ENCODE measurements at places on chromosomes 7 and 10.
A peak's percentile ranks its signal among the peaks of the same experiment; 100 is the strongest.

- DNase-seq: peak; percentile 68
Measured at GRCh38 chr7:5231811-5232484, 41.9 kb downstream of the WIPI2 start.

DNA sequence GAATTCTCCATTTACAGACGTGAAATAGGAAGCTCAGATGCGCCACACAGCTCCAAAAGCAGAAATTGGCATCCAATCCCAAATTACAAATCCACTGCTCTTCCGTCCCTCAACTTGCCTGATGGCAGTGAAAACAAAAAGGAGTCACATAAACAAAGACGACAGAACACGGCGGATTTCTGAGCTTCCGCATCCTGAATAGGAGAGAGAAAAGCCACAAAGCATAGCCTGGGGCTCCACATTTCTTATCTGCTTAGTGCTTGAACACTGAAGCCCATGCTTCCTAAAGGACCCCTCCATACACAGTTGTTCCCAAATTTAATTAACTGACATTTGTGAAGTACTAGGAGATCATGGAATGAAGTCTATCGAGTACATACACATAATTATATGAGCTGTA, 32.6 kb downstream of the BEND7 start:
- DNase-seq: no peak

DNA sequence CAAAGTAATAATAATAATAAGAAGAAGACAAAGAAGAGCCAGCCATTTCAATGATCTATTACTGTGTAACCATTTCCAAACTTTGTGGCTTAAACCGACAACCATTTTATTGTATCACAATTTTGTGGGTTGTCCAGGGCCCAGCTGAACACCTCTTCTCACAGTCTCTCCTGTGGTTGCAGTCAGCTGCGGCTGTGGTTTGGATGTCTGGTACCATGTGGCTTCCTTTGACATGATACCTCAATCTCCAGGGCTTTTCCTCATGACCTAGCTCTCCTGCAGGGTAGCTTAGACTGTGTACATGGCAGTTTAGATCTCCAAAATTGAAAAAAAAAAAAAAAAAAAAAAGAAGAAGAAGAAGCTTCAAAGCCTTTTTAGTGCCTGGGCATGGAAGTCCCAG, 72.6 kb upstream of the NFKB2 start:
- no peak for DNase-seq

DNA sequence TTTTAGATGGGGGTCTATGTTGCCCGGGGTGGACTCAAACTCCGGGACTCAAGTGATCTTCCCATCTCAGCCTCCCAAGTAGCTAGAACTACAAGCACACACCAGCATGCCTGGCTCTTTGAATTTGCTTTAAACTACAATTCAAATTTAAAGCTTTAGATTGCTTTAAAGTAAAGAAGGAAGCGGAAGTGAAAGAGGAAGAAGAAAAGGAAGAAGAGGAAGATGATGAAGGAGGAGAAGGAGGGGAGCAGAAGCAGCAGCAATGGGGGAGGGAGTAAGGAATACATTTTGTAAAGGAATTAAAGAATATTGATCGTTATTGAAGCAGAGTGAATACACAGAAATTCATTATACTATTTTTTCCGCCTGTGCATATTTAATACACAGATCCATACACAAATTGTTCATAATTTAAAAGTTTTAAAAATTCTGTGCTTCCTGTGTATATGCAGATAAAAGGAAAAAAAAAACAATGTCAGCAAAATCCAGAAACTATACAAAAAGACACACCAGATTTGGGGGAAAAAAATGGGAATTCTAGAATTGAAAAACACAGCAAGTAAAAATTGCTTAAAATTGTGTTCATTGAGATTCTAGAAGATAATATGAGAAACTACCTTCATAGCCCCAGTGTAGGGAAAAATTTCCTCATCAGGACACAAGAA, 60.8 kb upstream of the KCNMA1 start:
- DNase-seq: peak; percentile 29

DNA sequence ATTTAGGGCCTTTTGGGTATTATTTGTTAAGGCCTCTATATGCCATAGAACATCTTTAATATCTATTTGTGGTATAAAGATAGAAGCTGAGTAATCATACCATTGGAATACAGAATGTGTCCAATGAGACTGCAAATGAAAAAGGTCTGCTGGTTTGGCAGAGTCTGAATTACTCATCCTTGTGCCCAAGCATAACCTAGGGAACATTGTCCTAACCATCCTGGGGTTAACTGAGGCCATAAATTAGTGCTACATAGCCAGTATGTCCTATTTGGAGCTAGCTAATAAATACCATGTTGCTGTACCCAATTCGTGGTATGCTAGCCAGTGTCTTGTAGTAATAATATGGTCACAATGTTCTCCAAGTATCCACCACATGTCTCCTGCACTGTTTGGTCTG, 117.1 kb downstream of the ANKRD26 start:
- DNase-seq: no peak

DNA sequence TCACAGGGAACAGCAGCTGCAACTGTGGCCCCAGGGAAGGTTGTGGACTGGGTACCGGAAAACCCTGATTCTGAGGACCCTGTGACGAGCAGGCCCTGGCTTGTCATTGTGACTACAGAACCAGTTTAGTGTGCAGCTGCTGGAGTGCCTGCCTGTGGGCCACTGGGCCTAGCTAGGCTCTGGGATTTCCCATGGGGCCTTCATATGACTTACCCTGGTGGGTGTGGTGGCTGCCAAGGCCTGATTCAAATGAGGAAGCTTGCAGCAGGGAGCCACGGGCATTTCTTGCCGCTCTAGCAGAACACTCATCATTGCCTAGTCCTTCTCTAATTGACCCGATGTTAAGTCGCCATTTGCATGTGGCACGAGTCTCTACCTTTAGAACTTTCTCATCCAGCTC, 14.7 kb upstream of the CAMK2G start:
- DNase-seq: no peak

DNA sequence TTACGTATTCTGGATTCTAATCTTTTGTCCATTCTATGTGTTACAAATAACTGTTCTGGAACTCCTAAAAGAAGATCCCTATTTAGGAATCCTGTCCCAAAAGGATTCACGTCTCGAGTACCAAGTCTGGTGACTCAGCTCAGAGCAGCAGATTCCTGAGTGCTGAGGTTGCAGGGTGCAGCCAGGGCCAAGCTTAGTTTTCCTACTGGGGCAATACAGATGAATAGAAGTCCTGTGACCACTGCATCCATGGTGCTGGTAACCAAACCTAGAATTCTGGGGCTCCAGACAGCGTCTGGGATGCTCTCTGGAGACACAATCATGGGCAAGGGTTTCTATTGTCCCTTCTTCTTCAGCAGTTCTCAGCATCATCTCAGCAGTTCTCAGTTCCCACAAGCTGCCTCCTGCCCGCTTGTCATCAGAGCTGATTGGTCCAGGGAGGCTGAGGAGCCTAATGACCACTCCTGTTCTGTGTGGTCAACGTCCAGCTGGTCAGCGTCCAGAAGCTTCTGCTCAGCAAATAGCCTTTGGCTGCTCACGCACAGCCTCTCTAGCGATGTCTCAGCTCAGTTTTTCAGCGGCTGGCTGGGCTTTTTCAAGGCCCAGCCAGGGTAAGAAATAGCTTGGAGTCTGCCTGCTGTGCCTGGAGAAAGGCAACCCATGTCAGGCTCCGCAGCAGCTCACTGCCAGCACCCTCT, 50.4 kb upstream of the C7orf33 start:
- DNase-seq: no peak

- DNase-seq: no peak
Measured at GRCh38 chr7:152572101-152572500, 103.8 kb downstream of the XRCC2 start.

GRCh38 chr7:23494009-23494408, 23.7 kb upstream of the IGF2BP3 start:
- DNase-seq: no peak

DNA sequence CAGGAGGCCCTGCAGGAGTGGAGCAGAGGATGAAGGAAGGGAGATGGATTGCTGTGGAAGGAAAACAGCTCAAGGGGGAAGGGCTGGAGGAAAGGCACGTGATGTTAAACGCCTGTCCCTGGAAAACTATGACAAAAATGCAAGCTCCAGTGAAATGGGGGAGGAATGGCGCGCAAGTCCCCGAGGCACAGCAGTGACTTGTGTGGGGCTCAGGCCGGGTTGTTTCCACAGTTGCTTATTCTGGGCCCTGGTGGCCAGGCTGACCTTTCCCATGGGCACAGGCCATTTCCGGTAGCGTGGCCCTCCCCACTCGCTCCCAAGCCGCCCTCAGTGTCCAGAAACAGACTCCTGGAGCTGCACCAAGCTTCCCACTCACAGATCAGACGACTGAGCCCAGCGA, 68.1 kb upstream of the PDGFA start:
- DNase-seq: no peak

DNA sequence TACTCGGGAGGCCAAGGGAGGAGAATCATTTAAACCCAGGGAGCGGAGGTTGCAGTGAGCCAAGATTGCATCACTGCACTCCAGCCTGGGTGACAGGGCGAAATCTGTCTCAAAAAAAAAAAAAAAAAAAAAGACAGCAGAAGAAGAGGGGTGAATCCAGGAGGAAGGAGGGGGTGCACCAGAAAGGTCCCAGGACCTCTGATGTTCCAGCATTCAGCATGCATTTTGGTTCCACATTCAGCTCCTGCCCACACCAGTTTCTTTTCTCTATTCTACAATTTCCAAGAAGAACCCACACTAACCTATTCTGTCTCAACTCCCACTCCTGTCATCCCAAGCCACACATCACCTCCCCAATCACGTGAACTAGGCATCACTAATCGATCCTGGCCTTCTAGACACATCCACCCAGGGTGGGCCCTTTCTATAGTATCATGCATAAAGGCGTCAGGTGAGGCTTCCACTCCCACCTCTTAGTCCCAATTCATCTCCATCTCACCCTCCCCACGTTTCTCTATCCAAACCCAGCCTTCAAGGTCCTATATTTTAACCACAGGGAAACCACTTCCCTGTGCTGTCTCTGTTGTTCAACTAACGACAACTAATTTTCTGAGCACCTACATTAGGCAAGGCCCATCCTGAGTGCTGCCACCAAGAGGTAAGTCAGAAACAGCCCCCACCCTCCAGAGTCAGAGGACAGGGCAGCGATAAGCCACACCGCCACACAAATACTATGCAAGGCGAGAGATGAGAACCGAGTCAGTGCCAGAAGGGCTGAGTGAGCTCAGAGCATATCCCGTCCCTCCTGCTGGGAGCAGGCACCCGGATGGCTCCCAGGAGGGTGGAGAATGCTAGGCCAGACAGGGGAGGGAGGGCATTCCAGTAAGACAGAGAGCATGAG, 2.2 kb downstream of the ANXA11 start:
- DNase-seq: peak; percentile 55

DNA sequence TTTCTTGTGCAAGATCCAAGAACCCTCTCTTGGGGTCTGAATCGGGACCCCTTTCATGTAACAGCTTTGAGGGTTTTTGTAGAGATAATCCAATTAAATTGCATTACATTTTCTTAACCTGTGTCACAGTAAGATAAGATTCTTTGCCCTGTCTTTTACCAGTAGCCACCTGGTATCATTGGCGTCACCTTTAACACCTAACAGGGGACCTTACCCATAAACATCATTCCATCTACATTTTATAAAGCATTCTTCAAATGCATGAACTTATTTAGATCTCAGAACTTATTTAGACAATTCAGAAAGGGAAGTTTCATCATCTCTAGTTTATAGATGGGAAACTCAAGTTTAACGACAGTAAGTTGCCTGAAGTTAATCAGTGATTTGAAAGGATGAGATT, 106.4 kb upstream of the KLF6 start:
- DNase-seq: no peak

- no peak for DNase-seq
Measured at GRCh38 chr10:58281092-58281752, 12.3 kb downstream of the CISD1 start.

- no peak for DNase-seq
Measured at GRCh38 chr7:127667759-127668530, 16.0 kb downstream of the SND1 start.

GRCh38 chr10:62025134-62025794, 123.8 kb downstream of the ARID5B start:
- no peak for DNase-seq

DNA sequence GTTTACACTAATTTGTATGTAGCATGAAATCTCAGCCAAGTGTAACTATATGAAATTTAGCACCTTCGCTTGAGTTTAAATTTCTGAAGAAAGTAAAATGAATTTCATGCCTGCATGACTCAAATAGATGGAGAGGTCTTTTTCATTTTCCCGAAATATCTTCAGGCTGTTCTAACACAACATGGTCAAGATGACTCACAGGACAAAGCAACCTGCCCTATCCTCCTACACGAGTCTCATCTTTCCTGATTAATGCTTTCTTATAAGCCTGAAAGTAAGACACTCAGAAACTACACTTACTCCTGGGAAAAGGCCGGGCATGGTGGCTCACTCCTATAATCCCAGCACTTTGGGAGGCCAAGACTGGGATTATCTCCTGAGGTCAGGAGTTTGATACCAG, 41.2 kb downstream of the CH25H start:
- no peak for DNase-seq

DNA sequence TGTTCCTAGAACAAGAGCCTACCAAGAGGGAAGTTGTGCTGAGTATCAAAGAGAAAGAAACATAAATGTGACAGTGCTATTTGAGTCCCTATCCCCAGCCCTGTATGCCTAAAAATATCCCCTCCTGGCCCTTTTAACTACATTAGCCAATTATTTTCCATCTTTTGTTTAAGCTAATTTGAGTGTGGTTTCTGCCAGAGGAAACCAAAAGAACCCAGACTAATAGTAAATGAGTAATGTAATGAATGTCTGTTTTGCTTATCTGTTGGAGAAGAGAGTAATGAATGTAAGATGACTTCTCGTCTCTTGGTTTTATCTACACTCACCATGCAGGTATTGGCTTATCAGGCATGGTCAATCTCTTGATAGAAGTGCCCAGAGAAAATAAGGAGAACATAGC, 134.4 kb upstream of the CDK1 start:
- no peak for DNase-seq

DNA sequence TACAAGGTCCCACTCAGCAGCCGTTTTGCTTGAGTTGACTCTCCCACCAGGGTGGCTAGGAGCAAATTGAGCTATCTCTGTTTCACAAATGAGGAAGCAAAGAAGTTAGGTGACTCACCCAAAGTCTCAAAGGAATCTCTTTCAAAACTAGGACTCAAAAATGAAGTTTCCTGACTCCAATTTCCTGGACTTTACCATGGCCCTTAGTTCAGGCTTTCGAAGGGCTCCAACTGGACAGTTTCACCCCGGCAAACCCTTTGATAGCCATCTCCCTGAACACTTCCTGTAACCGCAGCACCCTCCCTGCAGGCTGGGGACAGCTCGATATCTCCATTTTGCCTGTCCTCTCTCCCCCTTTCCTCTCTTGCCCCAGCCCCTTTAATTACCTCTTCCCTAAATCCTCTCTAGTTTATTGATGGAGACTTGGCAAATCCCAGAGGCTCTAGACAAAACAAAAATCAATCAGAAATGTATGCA, 4.7 kb upstream of the AFAP1L2 start:
- no peak for DNase-seq

GRCh38 chr7:8205537-8205936, 56.4 kb downstream of the ICA1 start:
- no peak for DNase-seq

GRCh38 chr10:69504576-69505250, 53.4 kb downstream of the TSPAN15 start:
- DNase-seq: peak; percentile 1

Data from germinal center (tissue), 1 donor.